Epithelial cell of prostate (primary cell): ENCODE measurements at places on chromosomes 6 and 20.

DNA sequence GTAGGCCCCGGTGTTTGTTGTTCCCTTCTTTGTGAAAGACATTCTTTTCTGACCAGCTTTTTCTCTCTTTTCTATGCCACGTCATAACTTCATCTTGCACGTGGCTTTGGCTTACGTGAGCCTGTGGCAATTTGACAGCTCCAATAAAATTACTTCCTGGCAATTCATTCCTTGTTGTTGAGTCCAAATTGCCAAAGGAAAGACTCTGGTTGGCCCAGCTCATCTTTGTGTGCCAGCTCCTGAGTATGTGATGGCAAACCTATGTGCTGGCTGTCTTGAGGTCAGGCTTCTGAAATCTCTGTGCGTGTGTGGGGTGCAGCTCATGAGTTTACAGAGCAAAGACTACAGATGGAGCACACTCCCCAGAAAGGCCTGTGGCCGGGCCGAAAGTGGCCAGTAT is 272.5 kb upstream of the SGK1 start:
- DNase-seq, result peak; percentile 90

- DNase-seq, result no peak
Measured at GRCh38 chr6:105814745-105815536, 271.2 kb upstream of the PRDM1 start.

DNA sequence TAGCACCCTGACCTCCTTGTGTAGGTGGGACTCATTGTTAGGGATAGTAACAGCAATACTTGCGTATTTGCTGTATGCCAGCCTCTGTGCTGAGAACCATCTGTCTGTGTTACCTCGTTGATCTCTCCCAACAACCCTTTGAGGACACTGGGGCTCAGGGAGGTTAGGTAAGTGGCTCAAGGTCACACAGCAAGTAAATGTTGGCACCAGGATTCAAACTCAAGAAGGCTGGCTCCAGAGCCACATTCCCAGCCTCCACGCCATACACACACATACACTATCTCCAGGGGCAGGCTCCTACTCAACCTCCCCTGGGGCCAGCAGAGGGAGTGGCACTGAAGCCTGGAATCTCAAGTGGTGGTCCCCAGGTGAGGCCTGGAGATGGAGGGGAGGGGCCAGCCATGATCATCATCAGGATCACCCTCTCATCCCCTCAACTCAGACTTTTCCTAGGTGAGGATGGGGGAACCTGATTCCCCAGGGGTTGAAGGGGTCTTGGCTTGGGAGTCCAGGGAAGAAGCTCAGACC is 109.4 kb downstream of the DLGAP4 start:
- no peak for DNase-seq

DNA sequence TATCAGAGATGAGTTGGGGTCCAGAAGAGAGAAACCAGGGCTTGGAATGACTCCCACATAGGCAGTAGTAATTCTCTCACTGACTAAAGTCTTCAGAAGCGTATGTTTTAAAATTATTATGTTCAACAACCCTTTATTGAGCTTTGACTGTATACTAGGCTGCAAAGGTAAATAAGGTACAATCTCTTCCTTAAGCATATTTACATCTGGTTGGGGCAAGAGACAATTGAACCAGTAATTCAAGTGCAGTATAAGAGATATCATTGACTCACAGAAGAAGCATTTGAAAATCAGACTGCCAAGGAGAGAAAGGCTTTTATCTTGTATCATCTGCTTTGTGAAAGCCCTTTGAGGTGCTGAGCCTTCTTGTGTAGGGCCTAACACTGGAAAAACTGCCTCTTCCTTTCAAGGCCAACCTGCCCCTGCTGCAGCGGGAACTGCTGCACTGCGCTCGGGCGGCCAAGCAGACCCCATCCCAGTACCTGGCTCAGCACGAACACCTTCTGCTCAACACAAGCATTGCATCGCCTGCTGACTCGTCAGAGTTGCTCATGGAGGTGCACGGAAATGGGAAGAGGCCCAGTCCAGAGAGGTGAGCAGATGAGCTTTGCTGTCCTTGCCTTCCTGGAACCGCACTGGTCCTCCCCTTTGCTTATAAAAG is 39.3 kb upstream of the C20orf144 start:
- DNase-seq, result no peak

- no peak for DNase-seq
Measured at GRCh38 chr6:158536891-158537798, 22.7 kb upstream of the TMEM181 start.
